GM12878 (cell line): ENCODE measurements at places on chromosomes 2 and 18.

DNA sequence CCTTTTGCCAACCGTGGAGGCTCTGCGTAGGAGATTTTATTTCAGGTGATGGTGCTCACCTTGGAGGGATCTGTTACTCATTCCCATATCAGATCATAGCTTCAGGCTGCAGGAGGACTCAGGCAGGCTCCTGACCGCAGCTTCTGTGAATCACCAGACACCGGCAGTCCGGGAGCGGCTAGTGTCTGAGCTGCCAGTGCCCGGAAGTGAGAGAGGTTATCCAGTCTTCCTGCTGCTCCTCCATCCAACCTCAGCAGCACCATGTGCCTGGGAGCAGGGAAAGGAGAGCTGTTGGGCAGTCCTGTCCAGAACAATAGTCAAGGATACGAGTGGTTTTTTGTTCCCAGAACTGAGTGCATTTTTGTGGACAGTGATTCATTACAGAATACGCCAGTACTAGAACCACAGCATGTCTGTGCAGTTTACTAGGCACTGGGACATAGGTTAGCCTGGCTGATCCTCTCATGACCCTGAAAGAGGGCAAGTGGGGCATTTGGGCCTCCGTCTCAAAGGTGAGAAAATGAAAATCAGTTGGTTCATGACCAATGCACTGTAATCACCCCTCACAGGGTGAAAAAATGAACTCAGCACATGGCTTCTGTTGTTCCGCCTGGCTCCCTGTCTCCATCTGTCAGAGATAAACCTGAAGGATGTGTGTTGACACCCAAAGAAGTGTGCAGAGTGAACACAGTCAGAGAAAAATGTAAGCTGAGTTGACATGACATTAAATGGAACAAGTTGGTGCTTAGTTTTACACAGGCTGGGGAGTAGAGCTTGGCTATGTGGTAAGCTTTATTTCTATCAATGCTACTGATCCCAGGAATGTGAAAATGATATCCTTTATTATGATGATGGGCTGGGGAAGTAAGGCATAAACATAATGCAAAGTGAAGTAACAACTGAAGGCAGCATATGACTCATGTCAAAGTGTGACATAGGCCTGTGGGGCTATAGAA lies 12.2 kb downstream of the FHOD3 start:
- DNase-seq: no peak

- DNase-seq: no peak
Measured at GRCh38 chr18:64090876-64091275, 58.0 kb downstream of the LINC00305 start.

- DNase-seq: no peak
Measured at GRCh38 chr2:64319896-64320295, 134.1 kb upstream of the LGALSL start.

GRCh38 chr2:101811226-101812015 lies 113.9 kb downstream of the MAP4K4 start:
- DNase-seq: no peak

GRCh38 chr2:49948091-49948490 lies 793.8 kb upstream of the FSHR start:
- DNase-seq: no peak

GRCh38 chr2:183967756-183968155 lies 630.6 kb upstream of the ZNF804A start:
- no peak for DNase-seq
